Cortex of kidney (tissue), 1 donor: ENCODE measurements at places on chromosomes 2 and 18.

DNA sequence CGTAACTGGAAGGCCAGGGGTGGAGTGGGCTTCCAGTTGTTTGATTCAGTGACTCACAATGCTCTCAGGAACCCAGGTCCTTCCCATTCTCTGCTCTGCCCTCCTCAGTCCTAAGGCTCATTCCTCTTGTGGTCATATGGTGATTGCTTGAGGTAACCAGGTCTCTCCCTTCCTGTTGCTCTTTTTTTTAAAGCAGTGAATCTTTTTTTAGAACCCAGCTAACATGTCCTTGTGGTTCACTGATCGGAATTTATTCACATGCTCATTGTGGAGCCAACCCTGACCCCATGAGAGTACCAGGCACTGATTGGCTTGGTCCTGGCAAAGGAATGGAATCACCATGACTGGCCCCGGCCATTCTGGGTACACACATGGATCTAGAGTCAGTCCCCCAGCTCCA, 7.4 kb downstream of the THNSL2 start:
- no peak for DNase-seq

- no peak for DNase-seq
These were observed 297.1 kb upstream of the SESTD1 start for GRCh38 chr2:179561702-179562101.

- no peak for DNase-seq
These were observed 59.2 kb downstream of the DOCK10 start for GRCh38 chr2:224982910-224983711.

DNA sequence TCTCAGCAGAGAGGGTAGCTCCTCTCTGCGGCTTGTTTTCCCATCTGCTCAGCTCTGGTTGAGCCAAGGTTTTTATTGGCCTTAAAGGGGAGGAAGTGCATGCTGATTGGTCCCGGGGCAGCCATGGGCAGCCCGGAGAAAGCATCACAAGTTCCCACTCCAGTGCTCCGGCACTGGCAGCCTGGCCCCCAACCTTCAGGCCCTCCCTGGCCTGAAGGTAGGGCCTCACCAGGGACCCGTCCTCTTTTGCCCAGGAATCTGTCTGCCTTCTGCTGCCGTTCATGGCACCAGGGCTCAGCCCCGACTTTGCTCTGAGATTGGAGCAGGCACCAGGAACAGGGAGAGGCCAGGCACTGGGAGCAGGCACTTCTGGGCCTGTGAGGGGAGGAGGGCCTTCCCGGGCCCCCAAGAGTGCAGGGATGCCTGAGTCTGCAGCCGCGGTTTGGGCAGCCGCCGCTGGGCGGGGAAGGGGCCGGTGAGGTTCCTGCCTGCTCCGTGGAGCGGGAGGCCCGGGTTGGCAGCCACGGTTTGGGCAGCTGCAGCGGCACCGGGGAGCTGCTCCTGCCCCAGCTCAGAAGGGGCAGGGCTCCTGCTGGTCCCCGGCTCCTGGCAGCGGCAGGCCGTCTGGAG, 17.5 kb upstream of the ILKAP start:
- DNase-seq, result no peak

DNA sequence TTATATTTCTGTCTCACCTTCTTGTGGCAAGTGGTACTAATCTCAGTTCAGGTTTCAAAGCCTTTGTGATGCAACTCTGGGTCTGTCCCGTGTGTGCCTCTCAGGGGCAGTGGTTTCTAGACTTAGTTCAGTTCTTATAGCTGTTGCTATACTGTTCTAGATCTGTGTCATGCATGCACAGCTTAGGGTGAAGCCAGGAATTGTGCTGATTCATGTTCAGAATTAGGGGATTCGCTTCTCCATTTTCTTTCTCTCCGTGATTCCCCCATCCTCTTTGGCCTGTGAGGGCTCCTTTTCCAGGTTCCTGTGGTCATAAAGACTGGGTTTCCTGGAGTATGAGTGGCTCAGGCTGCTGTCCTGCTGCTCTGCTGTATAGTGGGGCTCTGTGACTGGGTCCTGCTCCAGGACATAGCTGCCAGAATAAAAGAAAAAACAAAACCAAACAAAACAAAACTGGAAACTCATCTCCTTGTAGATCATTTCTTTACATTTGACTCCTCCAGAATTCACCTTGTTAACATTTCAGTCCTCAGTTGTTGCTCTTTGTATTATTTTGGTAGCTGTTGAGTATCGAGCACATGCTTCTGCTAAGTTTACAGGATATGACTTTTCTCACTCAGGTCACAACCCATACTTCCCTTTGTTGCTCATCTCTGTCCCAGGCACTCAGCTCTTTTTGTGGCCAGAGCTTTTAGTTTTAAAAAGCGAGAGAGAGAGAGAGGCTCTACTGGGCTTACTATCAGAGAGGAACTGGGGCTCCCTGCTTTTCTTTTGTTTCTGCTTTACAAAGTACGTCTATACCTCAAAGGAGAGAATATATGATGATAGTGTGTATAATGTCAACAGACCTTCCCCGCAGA, 34.2 kb downstream of the CERS6 start:
- no peak for DNase-seq

GRCh38 chr2:40244675-40245074, 207.2 kb downstream of the SLC8A1 start:
- DNase-seq, result no peak

DNA sequence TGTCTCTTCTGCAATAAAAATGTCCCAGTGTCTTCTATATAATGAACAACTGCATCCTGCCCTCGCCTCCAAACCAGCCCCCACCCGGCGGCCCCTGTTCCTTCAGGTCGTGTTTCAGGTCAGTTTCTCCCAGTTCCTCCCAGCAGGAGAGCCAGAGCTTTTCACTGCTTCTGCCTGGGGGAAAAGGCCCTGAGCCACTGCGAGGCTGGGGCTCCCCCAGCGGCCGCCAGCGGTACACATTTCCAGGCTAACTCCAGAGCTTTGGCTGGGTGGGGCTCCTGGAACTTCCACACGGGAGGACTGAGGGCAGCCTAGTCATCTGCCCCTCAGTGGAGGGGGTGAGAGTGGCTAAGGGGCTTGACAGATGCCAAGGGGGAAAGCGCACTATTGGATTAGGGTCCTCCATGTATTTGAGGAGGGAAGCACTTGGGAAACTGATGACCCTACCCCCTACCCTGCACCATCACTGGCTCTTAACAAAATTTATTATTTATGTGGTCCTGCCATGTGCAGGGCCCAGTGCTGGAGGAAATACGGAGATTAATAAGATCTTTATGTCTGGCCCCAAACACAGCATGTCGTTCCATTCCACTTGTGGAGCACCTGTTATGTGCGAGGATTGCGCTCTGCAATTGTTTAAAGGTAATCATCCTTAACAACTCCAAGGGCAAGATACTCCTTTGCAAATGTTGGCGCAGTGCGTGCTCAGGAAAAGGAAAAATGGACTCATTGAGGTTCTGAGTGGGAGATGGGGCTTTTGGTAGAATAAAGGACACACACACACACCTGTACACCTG, 17.3 kb upstream of the CYS1 start:
- DNase-seq, result no peak

GRCh38 chr18:56402872-56403516, 235.4 kb downstream of the TXNL1 start:
- no peak for DNase-seq
